AG08395 (cell line): ENCODE measurements at places on chromosomes 2 and 18.

DNA sequence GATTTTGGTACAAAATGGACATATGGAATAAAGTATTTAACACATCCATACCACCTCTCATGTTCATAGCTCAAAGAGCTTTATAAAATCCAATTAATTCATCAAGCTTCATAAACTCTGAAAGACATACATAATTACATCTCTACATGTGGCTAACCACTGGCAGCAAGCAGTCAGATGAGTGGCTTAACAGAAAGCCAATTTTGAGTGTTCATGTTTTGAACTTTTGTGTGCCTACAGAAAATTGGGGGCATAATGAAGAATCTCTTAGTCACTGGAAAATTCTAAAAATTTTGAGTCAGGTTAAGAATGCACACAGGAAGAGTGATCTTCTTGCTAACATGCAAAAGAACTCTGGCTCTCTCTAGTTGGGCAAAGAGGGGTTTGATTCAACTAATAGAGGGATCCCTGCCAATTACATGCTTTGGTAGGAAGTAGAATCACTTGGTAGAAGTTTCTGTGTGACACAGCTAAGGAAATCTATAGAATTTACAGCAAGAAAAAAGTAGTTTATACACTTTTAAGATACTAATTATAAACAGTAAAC is 287.4 kb downstream of the NOL4 start:
- no peak for DNase-seq

DNA sequence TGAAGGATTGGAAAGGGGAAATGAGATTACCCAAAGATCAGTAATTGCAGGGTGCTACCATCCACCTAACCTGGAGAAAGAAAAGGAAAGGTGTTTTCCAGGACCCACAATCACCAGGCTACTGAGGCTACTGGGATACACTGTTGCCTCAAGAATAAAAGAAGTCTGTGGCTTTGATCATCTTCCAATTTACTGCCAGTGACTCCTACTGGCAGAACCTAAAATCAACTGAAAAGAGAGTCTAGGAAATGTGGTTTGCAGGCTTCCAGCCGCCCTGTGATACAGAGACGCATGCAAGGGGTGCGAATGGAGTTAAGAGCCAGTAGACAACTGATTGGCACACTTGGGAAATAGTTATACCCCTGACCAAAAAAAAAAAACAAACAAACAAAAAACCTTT is 16.6 kb upstream of the TTL start:
- peak; percentile 56 for DNase-seq

GRCh38 chr2:59190518-59190917 is 949.4 kb upstream of the FANCL start:
- no peak for DNase-seq

DNA sequence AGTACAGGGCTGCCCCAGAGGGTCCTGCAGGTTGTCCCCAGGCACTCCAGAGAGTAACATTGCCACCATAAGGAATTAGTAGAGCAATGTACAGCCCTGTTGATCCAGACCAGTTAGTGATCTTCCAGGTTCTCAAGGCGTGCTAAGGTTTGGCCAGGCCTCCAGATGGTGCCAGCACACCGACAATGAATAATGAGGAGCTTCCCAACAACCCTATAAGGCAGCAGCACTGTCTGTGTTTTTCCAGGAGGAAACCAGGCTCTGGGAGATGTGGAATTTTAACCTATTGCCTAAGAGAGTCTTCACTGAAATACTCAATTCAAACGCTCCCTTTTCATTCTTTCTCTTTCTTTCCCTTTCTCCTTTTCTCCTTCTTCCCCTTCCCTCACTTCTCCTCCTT is 122.1 kb downstream of the MGAT5 start:
- DNase-seq, result peak; percentile 33

DNA sequence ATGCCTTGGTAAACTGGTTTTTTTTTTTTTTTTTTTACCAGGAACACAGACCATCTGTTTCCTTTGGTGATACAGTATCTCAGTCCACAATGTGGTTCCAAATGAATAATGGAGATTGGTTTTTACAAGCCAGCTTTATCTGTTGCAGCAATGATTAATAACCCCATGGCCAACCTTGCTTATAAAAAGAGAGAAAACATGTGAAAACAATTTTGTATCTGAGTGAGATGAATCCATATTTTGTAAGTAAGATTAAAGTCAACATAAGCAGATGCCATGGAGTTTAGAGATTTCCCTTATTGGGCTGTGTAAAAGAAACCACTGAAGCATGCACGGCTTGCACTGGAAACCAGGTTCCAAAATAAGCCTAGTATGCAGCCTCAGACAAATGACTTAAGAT is 108.6 kb upstream of the CNTNAP5 start:
- no peak for DNase-seq

DNA sequence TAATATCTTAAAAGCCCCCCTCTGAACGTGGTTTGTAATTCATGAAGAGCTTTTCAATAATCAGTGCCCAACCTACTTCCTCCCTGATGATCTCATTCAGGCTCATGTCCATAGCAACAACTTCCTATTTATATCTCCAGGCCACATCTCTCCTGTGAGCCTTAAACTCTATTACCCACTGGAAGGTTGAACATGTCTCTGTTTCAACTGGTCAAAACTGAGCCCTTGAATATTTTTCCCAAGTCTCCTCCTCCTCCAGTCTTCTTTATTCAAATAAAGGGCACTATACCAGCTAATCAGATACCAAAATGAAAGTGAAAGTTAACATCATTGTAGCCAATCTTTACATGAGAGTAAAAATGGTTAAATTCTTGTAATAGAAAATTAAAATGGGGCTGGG is 63.7 kb upstream of the ITGA4 start:
- DNase-seq, result peak; percentile 76

DNA sequence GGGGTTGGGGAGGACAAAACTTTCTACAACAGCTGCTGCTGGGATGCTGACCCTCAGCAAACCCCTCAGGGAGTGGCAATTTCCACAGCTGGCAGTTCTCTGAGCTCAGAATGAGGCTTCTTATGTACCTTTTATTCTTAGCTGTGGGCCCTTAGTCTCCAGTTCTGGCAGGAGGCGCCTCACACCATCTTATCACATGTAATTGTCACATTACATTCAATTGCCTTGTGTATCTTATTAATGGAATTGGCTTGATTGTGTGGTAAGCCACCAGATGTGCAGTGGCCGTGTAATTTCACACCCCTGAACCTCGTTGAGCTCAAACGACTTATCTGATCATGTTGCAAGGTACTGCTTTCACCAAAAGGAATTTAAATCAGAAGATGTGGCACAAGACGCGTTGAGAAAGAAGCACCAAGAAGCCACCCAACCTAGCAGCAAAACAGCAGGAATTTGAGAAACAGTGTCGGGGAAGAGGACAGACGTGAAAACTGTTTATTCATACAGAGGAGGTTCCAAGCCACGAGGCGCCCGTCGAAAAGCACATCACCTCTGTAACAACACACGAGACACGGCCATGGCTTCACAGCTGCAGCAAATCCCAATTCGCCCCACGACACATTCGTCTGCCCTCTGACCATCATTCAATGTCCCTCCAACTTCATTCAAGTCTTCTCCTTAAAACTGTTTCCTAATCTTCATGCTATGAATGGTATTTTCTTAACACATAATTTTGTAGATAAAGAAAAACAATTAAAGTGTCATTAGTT is 53.6 kb upstream of the LPIN2 start:
- DNase-seq, result no peak

DNA sequence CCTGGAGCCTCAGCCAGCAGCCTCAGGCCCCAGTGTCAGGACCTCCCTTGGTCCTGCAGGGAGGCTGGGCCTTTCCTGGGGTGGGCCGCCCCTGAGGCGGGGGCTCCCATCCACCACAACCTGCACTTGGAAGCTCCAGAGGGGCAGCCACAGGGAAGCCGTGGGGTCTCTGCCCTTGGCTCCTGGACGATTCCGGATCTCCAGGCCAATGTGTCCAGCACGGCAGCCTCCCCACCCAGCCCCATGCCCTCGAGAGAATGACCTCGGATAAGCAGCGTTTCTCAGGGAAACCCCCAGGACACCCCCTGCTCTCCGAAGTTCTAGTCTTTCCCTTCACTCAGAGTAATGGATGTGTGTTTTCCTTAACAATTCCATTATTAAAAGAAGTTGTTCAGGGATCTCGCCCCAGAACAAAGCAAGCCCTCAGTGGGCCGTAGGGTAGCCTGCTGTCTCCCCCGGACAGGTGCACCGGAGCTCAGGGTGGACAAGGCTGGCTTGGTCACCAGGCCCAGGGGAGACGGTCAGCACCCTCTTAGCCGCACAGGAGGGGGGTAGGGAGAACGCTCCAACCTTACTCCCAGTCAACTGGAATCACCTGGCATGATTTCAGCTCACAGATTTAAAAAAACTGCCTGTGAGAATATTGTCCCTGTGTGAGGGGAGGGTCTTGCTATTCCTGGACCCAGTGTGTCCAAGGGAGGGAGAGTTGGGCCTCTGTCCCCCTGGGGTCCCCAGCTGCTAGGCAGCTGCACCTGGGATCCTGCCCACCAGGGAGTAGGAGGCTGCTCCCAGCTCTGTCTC is 72.2 kb upstream of the OTOS start:
- no peak for DNase-seq

DNA sequence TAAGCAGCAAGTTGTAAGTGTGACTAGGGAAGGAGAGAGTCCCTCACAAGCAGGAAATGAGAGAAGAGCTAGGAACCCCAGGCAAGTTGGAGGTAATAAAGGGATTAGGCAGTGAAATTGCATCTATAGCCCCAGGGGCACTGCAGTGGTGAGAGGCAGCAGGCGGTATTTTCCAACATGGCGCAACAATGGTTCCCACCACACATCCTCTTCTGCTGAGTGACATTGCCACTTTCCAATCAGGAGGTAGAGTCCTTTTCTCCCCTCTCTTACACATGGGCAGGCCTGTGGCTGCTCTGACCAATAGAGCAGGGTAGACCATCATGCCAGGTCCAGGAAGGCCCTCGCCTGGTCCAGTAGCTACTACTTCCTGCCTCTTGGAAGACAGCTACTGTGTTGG is 86.6 kb downstream of the DNER start:
- DNase-seq, result no peak

GRCh38 chr2:183123959-183124221 is 353 bp upstream of the NUP35 start:
- DNase-seq, result no peak

DNA sequence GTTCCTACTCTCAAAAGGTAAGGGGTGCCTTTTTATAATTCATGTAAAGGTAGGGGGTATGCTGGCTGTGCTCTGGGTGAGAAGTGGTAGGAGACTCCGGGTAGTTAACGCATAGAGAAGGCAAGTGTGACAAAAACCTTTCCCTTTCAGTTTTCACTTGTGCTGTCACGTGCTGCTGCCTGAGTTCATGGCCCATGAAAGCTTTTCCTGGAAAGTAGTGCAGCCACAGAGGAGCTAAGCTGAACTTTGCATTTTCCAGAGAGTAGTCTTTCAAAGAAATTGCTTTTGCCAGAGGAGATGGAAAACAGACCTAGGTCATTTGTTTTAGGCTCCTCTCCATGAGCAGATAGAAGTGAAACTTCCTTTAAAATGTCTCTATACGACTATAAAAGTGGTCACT is 44.7 kb downstream of the THSD7B start:
- DNase-seq, result no peak

- no peak for DNase-seq
These were observed 3.1 kb downstream of the STK39 start for GRCh38 chr2:168244318-168244717.

GRCh38 chr2:36769106-36769505 is 72.6 kb downstream of the VIT start:
- no peak for DNase-seq

DNA sequence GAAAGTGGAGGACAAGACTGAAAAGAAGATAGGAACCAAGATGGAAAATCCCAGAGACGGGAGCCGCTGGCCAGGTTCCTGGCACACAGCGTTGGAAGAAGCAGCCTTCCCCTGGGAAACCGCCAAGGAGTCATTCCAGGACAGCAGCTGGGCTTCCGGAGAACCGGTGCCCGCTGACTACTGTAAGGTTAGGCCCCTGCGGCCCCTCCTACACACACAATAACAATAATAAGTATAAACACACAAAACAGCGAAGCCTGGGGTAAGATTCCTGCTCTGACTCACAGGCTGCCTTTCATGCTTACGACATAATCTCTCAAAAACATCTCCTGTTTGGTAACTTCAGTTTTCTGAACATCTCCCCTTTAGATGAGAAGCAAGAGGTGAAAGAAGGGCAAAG is 28.1 kb upstream of the MYCN start:
- no peak for DNase-seq

DNA sequence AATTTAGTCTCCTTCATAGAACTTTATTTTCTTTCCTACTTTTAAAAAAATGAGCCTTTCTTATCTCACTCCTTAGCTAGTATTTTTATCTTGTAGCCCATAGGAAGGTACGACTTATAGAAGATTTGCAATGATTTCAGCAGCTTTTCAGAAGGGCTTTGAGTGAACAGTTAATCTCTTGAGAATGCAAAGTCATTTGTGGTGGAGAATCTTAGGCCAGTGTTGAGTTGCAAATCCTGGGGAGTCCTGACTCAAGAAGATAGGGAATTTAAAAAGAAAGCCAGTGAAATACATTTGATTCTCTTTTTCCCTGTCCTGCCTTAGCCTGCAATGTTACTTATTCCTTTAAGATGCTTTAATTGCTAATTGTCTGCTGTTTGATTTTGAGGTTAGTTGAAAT is 33.6 kb downstream of the LYPD6 start:
- DNase-seq, result no peak

DNA sequence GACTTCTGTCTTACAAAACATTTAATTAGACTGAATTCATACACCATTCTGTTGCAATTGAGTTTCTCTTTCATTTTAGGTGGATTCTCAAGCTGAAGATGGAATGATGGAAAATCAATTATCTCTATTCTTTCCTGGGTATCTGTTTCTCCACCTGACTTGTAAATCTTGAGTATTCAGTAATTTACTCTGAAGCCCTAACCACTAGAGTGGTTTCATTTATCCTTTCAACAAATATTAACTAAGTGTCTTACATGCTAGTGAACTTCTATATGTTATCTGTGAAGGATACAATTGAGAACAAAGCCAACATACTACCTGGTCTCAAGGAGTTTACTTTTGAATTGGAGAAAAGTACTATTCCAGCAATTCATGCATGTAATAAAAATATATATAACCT is 94.1 kb upstream of the ZNF804A start:
- no peak for DNase-seq

DNA sequence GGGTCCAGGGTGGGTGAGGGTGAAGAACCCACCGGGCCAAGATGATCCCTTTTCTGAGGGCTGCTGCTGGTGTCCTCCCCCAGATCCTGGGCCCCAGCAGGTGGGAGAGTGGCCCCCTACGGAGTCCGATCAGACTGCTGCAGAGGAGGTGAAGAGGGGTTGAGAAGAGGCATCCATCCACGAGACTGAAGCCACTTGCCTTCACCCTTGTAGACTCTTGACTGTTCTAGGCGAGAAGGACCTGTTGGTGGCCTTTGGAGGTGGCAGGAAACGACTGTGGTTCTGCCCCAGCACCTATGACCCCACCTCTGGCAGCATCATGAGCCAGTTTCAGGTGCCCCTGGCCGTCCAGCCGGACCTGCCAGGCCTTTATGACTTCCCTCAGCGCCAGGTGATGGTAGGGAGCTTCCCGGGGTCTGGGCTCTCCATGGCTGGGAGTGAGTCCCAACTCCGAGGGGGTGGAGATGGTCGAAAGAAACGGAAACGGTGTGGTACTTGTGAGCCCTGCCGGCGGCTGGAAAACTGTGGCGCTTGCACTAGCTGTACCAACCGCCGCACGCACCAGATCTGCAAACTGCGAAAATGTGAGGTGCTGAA is 1.5 kb downstream of the TET3 start:
- DNase-seq, result no peak
